Activated T-cell treated with anti-CD3 and anti-CD28 coated beads, Interleukin-2, amount 50 U/mL, for 72 hours (primary cell): ENCODE measurements at places on chromosomes 12 and 14.

DNA sequence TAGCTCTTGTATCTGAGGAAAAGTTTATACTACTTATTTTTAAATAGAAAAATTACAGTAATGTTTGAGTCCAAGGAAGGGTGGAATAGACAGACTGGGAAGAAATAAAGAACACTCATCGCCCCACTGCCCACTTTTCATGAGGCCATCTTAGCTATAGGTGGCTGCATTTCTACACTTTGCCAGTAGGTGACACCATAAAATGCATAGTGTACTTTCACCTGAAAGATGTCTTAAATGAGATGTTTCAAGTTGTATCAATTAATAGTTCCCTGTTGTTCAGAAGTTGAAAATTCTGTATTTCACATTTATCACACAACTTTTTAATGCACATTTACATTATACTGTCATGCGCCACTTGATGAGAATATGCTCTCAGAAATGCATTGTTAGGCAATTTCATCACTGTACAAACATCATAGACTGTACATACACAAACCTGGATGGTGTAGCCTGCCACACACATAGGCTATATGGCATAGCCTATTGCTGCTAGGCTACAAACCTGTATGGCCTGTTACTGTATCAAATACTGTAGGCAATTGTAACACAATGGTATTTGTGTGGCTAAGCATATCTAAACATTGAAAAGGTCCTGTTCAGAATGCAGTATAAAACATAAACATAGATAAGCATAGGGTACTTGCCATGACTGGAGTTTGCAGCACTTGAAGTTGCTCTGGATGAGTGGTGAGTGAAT, 27.6 kb downstream of the PMCH start:
- no peak overlapping the region for H3K4me3 ChIP-seq
- peaks cover 2% of the 10 kb centered on the region for H3K36me3 ChIP-seq
- no peaks in the 10 kb centered on the region for H3K27me3 ChIP-seq
- peaks cover 21% of the 10 kb centered on the region for H3K4me1 ChIP-seq

GRCh38 chr12:66491853-66492252, 187.0 kb downstream of the GRIP1 start:
- no peaks in the 10 kb centered on the region for H3K4me1 ChIP-seq
- H3K27ac ChIP-seq, result no peak overlapping the region
- H3K4me3 ChIP-seq, result no peak overlapping the region
- H3K27me3 ChIP-seq, result peaks cover 20% of the 10 kb centered on the region

DNA sequence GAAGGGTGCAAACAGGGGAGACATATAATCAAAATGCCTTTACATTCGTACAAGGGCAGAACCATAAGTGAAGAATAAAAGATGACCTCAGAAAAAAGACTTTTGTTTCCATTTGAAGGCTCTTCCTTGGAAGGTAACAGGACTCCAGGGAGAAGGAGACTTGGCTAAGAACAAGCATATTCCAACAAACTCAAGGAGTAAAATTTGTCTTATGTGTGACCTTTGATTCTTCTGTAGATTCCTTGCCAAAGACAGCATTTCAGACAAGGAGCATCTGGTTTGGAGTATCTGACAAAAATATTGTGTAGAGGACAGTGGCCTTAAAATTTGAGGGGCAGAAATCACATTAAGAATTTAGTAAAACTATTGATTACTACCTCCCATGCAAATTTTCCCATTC, 991.9 kb downstream of the FLRT2 start:
- H3K36me3 ChIP-seq, result no peaks in the 10 kb centered on the region
- no peaks in the 10 kb centered on the region for H3K27me3 ChIP-seq
- no peaks in the 10 kb centered on the region for H3K4me1 ChIP-seq
- H3K4me3 ChIP-seq, result no peak overlapping the region

GRCh38 chr14:104375551-104376201, 203.9 kb upstream of the C14orf180 start:
- peaks cover 1% of the 10 kb centered on the region for H3K36me3 ChIP-seq
- no peak for DNase-seq
- no peak overlapping the region for H3K4me3 ChIP-seq
- no peak overlapping the region for H3K27ac ChIP-seq
- H3K4me1 ChIP-seq, result no peaks in the 10 kb centered on the region

DNA sequence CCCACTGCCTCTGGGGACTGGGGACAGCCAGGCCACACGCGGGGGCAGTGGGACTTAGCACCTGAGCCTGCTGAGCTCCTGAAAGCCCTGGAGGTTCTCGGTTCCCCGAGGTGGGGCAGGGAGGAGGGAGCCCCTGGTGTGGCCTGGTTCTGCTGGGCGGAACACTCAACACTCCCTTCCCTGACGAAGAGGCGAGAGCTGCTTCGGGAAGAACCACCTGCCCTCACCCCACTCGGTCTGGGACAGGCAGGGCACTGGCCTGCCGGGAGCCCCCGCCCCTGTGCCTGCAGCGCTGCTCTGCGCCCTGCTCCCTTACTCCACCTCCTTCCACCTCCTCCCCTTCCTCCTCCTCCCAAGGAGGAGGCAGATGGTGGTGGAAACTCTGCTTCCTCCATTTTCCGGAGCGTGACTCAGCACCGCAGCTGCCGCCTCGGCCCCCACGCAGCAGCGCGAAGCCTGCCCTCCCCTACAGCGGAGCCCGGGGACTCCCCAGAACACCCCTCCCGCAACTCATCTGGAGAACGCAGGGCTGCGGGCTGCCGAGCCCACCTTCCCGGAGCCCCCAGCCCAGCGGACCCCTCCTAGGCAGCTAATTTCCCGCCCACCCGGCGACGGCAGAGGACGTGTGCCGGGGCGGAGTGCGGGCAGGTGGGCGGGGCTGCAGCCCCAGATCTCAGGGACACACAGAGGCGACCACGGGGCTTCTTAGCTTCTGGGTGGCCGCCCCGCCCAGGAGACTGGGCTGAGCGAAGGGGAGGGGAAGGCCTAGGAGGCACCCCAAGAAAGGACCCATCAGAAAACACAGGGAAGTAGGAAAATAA, 11.7 kb upstream of the INF2 start:
- peak overlapping the region; percentile 85 for H3K4me3 ChIP-seq
- H3K27ac ChIP-seq, result peak overlapping the region; percentile 50
- peak; percentile 80 for DNase-seq
- no peaks in the 10 kb centered on the region for H3K27me3 ChIP-seq

- no peaks in the 10 kb centered on the region for H3K27me3 ChIP-seq
- H3K36me3 ChIP-seq, result no peaks in the 10 kb centered on the region
- H3K27ac ChIP-seq, result no peak overlapping the region
Measured at GRCh38 chr14:100291305-100292075, 14.8 kb downstream of the SLC25A29 start.

- H3K36me3 ChIP-seq, result peaks cover 12% of the 10 kb centered on the region
- no peaks in the 10 kb centered on the region for H3K4me1 ChIP-seq
- H3K4me3 ChIP-seq, result no peak overlapping the region
- H3K27me3 ChIP-seq, result no peaks in the 10 kb centered on the region
- no peak overlapping the region for H3K27ac ChIP-seq
Measured at GRCh38 chr14:68879841-68880575, 87.1 kb upstream of the ZFP36L1 start.
